Stimulated activated CD8-positive, alpha-beta memory T cell treated with anti-CD3 and anti-CD28 coated beads, Interleukin-4, amount 100 ng/mL, for 1 hour (primary cell): ENCODE measurements at places on chromosomes 6 and 20.

- DNase-seq: no peak
Observed at GRCh38 chr6:136563386-136564152, 13.3 kb upstream of the MAP7 start.

- DNase-seq: no peak
Observed at GRCh38 chr6:167970230-167970629, 27.2 kb upstream of the KIF25 start.

- no peak for DNase-seq
Observed at GRCh38 chr6:79699606-79700005, 68.5 kb downstream of the SH3BGRL2 start.

GRCh38 chr6:150874179-150874578 lies 8.7 kb downstream of the MTHFD1L start:
- DNase-seq: no peak

DNA sequence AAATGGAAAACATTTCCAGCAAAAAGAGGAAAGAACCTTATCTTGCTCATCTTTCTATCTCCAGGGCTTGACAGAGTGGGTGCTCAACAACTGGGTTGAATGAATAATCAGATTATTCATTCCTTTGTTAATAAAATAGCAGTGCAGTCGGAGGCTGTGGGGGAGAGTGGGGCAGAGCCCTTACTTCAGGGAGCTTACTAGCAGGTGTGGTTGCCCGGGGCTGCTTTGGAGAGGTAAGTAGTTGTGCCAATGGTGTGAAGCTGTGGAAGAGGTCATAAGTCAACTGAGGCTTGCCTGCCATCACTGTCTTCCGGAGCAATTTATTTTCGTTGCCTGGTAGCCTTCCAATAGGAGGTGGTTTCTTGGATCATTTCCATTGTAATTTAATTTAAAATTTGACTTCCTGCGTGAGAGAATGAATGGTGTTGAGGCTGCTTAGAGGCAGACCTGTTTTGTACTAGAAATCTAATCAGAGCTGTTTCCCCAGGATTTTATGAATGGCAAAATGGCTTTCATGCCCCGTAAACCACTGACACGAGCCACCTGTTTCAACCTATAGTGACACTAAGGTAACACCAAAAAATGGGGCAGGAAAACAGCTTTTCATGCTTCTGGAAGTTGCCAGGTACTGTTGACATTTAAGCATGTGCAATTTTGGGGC lies 51.4 kb downstream of the ZDHHC14 start:
- DNase-seq: no peak

GRCh38 chr6:124294574-124295200 lies 491.0 kb downstream of the NKAIN2 start:
- DNase-seq: no peak

- DNase-seq: no peak
Observed at GRCh38 chr6:113586413-113587077, 270.6 kb upstream of the MARCKS start.

DNA sequence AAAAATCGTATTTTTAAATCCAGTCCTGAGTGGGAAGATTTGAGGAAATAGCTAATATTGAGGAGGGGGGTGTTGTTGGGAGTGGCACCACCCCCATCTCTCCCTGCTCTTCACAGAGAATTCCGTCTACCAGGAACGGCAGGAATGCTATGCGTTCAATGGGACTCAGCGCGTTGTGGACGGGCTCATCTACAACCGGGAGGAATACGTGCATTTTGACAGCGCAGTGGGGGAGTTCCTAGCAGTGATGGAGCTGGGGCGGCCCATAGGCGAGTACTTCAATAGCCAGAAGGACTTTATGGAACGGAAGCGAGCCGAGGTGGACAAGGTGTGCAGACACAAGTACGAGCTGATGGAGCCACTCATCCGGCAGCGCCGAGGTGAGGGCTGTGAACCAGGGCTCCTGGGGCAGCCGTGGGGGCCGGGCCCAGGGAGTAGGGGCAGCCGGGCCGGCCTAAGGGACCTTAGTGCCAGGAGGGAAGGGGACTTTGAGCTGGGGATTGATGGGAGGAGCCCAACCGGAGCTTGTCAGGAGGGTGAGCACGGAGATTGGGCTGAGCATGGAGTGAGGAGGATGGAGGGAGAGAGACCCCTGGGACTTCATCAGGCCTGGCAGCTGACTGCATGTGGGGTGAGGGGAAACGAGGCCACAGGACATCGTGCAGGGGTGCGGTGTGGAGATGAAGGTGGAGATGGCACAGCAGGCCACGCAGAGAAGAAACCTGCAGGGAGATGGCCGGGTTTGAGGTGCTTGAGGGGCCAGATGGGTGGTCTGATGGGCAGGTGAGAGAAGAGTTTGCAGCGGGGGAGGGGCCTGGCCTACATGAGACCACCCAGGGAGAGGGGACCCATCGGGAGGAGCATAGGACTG lies 41.3 kb downstream of the HLA-DPB1 start:
- no peak for DNase-seq

DNA sequence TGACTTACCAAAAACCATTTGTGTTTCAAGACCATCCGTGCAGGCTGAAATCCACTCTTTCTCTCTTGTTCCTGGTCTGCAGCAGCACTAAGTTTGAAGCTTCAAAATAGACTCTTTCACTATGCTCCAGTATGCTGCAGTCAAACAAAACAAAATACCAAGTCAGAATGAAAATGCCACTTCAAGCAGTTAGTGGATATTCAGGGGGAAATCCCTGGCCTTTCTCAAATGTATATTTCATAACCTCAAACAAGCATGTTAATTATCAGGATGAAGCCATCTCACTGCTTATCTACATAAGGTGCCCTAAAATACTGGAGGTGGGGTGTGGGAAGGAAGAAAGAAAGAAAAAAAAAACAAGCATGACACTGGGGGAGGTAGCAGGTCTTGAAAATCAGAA lies 103.5 kb downstream of the ATXN1 start:
- DNase-seq: no peak

GRCh38 chr20:20204256-20204655 lies 151.9 kb downstream of the CFAP61 start:
- no peak for DNase-seq

- DNase-seq: no peak
Observed at GRCh38 chr20:50569864-50570836, 60.0 kb downstream of the PTPN1 start.

DNA sequence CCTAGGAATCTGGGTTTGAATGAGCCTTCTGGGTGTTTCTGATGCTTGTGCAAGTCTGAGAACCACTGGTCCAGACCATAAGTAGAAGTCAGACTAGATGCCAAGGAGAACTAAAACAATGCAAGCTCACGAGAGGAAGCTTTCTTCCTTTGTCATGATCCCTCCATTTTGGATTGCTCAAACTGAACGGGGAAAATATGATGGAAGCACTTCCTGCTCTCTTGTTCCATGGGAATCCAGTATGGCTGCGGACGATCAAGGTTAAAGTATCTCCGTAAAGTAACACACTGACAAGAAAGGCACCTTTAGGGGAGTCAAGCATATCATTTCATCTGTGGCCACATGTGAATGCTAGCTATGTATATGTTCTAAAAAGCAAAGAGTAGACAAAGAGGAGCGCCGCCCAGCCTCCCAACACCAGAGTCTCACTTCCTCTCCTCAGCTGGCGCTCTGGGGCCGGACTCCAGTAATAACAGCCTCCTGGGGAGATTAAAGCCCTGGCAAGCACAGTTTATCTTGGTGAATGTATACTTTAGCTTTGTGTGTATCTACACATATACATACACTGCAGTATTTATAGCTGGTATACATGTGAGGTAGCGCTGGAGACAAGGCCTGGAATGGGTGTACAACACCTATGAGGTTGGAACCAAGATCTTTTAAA lies 88.1 kb downstream of the FOXC1 start:
- no peak for DNase-seq

- DNase-seq: no peak
Observed at GRCh38 chr6:79042088-79042798, 35.8 kb downstream of the PHIP start.

DNA sequence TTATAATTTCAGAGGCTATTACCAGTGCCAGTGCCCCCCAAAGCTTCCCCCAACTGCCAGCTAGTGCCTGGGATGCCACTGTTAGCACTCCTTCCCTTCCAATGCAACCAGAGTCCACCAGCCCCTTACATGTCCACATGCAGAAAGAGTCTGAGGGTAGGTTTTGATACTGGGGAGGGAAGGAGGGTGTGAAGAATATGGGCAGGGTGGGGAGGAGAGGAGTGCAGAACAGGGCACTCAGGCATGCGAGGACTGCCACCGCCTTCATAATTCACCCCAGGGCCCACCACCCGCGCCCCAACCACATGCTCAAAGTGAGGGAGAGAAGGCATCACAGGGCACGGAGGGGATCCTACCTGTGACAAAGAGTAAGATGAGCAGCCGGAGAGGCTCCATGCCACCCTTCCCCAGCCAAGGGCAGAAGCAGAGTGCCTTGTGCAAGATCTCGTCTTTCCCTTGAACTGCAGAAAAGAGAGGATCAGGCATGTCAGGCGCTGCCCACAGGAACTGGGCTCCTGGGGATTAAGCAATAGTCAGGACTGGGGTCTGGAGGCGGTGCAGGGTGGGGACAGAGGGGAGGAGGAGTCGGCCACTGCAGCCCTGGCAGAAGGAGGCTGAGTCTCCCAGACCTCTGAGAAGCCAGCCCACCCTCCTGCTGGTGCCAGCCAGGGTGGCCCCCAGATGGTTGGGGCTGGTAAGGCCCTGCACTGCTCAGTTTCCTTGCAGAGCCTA lies at the start of gene TREM2:
TREM2 (minus strand) TSS at position 430 of the 732 bp plus-strand sequence; CDS start at position 396, 34 bp downstream.
- no peak for DNase-seq

DNA sequence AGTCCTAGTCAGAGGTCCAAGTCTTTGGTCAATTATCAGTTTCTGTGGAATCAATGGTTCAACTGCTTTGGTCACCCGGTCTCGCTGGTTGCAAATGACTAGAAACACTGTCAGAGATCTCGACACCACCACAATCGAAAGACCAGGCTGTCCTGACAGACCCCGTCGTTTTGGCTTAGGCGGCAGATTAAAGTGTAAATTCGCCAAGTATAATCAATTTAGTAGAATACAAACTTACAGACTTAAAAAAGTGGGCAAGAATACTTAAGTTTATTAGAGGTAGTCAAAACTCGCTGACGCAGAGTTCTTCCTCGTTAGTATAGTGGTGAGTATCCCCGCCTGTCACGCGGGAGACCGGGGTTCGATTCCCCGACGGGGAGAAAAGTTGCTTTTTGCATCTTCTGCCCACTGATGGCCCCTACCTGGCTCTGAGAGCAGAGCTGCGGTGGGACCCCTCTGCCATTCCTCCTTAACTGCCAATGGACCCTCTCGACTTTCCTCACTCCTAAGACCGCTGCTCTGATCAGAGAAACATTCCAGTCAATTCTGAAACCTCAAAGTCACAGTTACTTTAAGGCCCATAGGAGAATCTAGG lies 30.6 kb upstream of the ZNF184 start:
- peak; percentile 57 for DNase-seq

GRCh38 chr6:84738996-84739865 lies 25.2 kb downstream of the TBX18 start:
- no peak for DNase-seq

- no peak for DNase-seq
Observed at GRCh38 chr6:45574014-45574461, 196.3 kb upstream of the SUPT3H start.
